ENCODE measurements at places on chromosomes 1 and 21. TPM values are rescaled to one million over a fixed set of nuclear protein-coding genes. Genes with fewer than 3 reads are reported as not detected.

- no peak for DNase-seq
Observed at GRCh38 chr1:111290104-111290503, 547 bp upstream of the CHIA start.

DNA sequence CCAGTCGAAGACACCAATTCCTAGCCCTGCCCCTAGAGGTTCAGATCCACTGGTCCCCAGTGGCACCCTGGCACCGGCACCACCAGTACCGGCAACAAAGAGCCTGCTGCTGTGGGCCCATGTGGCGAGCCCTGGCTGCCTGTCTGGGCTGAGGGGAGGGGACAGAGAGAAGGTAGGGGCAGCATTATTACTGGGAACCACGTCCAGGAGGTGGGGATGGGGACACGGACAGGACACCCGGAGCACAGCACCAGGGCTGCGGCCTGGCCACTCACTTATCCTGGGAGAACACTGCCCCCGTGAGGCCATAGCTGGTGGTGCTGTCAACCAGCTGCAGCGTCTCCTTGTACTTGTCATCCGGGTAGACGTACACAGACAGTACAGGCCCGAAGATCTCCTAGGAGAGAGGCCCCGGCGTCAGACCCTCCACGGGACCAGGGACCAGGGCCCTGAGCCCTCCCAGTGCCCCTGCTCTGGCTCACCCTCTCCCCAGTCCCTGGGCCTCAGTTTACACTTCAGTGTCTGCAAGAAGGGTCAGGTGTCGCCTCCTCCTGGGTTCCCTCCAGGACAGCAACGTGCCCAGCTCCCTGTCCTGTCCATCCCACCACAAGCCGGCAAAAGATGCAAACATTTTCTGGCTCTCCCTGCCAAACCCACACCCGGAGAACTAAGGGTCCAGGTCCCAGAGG is 15.8 kb upstream of the TAS1R2 start:
- peak; percentile 53 for DNase-seq

DNA sequence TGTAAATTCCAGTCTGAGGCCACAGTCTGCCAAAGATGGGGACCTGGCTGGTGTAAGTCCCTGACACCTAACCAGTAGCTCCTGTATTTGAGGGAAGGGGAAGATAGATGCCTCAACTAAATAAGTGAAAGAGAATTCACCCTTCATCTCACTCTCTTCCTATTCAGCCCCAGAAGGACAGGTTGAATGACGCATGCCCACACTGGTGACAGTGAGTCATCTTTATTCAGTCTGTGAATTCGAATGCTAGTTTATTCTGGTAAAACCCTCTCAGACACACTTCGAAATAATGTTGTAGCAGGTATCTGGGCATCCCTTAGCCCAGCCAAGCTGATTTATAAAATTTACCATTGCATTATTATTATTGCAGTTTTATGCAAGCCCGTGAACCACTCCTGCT is 617.0 kb upstream of the PRMT6 start:
- DNase-seq = no peak

Gene MMP23B
- total RNA-seq = 5.0 TPM

- no peak for DNase-seq
Observed at GRCh38 chr1:81915937-81916336, 115.2 kb downstream of the ADGRL2 start.

DNA sequence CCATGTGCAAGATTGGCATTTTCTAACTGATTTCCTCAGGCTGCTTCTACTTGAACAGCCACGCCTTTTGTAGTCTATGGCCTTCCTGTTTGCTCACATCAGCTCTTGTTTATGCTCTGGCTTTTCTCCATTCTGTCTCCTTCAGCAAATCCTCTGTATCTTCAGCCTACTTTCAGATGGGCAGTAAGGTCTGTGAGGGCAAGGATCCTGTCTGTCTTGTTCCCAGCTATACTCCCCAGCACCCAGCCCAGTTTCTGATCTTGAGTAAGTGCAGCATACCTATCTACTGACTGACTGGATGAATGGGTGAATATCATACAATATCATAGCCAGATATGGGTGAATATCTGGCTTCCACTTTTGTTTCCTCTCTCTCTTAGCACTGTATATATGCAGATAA is 438.1 kb downstream of the LMO4 start:
- no peak for DNase-seq

Gene RPF1
- total RNA-seq = 73.0 TPM

GRCh38 chr1:5304702-5305101 is 650.3 kb downstream of the AJAP1 start:
- no peak for DNase-seq

GRCh38 chr1:109543988-109544735 is 4.3 kb upstream of the GNAI3 start:
- no peak for DNase-seq

Data from Panc1 (cell line).